ENCODE measurements at places on chromosomes 5 and 9.
A peak's percentile ranks its signal among the peaks of the same experiment; 100 is the strongest.

GRCh38 chr9:105515811-105516413, 42.0 kb upstream of the FKTN start:
- no peak for DNase-seq

GRCh38 chr9:15161753-15162152, 145.3 kb downstream of the TTC39B start:
- DNase-seq: no peak

DNA sequence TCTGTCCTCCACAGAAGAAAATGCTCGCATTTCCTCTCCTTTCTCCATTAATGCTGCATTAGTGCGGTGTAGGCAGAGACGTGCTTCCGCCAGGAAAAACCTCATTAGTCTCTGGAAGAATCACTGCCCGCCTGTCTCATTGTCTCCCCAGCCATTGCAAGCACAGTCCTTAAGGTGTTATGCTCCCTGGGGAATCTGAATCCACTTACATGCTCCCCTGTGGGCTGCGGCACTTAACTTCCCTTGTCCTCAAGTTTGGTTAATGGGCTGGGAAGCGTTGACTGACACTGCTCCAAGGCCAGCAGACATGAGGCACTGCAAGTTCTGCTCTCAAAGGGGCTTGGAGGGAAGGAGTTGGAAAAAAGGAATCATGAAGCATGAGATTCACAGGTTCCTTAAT, 41.6 kb downstream of the TARS1 start:
- DNase-seq: no peak

GRCh38 chr5:104088876-104089778, 526.5 kb upstream of the NUDT12 start:
- DNase-seq: no peak

GRCh38 chr5:89847743-89848142, 561.8 kb downstream of the CETN3 start:
- no peak for DNase-seq

DNA sequence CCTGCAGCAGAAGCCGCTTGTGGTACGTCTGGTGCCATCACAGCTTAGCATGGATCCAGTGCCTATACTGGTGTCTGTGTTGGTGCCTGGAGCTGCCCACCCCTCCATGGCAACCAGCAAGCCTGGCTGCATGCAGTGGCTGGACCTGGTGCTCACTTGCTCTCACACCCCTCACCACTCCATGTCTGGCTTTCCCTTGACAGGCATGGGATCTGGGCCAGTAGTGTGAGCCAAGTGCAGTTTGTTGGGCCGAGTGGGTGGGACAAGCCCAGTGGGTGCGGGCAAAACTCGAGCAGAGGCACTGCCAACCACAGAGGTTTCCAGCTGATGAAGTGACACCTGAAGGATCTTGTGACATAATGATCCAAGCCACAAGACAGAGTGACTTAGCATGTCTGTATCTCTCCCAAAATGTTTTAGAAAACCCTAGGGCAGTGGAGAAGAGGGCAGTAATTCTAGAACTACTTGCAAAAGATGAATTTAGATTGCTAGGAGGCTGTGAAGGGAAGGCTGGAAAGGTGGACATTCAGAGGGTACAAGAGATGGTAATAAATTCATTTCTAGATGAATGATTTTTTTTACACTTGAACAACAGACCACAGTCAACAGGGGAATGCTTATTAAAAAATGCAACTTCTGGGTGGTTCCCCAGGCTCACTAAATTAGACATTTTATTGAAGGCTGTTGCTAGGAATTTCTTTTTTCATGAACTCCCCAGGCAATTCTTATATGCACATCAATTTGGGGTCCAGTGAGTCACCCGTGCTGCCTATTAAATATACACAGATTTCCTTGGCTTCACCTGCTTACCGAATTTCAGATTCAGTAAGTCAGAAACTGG, 660.3 kb downstream of the TLR4 start:
- DNase-seq: no peak

DNA sequence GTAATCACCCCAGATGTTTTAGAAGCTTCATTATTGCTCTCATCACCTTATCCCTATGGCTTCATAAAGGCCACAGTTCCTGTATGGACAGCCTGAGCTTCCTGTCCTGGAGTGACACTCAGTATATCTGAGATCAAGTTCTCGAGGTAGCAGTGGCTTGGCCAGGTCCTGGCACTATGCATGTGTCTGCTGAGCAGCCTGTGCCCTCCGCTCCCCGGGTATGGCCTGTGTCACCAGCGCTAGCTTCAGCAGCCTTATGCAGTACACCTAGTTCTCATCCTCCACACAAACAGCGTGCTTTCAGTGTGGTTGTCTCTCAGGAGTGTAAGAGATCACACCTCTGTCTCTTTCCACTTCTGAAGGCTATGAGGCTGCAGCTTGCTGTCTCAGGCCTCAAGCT, 514.7 kb downstream of the DIRAS2 start:
- DNase-seq: no peak

DNA sequence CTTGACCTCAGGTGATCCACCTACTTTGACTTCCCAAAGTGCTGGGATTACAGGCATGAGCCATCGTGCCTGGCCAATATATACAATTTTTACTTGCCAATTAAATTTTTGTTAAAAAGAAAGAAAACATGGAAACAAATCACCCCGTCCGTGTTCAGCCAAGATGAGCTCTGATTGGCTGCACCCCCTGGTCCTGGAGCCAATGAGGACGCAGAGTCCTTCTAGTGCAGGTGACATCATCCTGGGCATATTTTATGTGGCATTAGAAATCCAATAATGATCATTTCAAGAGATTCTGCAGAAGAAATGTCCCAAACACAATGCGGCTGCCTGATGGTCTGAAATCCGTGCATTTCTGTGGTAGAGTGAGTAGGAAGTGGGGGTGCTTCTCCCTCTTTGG, 159.5 kb downstream of the GAPVD1 start:
- no peak for DNase-seq

GRCh38 chr9:68522131-68522530, 18.6 kb downstream of the TMEM252 start:
- DNase-seq: peak; percentile 21

DNA sequence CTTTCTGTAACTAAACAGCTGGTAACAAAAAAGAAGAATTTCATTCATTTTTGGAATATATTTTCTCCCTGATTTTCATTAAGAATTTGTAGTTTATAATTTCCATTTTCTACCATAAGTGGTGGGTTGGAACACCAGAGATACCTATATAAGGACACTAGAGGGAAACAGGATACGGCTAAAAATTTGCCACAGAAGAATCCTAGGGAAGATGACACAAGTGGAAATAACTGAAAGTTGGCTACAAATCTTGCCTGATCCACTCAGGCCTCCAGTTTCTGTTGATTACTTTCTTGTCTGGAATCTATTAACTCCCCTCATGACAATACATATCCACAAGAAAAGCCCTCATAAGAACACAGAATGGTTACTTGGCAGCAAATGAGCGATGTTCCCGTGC, 46.8 kb downstream of the FREM1 start:
- DNase-seq: no peak

GRCh38 chr5:175674731-175675346, 17.0 kb downstream of the HRH2 start:
- no peak for DNase-seq

DNA sequence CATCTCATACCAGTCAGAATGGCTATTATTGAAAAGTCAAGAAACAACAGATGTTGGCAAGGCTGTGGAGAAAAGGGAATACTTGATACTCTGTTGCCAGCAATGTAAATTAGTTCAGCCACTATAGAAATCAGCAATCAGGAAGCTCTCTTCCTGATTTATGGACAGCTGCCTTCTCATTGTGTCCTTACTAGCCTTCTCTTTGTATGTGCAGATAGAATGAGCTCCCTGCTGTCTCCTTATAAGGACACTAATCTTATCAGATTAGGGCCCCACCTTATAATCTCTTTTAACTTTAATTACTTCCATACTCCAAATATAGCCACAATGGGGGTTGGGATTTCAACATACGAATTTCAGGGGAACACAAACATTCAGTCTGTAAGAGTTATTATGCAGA, 38.0 kb downstream of the KCNV2 start:
- DNase-seq: no peak

GRCh38 chr5:107155707-107156106, 515.0 kb downstream of the EFNA5 start:
- DNase-seq: no peak

GRCh38 chr5:88860501-88860900, 22.5 kb downstream of the MEF2C start:
- no peak for DNase-seq
